ENCODE measurements at places on chromosomes 1 and 21.

DNA sequence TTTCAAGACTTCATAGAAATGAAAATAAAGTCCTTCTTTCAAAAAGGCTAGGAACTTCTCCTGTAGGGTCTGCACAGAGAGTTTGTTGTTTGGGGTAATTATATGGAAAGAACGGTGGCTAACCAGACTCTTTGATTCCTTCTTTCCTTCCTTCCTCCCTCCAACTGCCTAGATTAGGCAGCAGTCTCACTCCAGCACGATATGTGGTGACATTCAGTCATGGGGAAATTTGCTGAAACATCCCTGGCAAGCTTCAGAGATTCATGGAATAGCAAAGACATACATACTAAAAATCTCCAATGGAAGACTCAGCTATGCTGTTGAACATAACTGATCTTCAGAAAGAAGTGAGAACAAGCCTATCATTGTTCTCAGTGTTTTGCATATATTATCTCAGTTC, 4.3 kb downstream of the NTMT2 start:
- no peak for DNase-seq

DNA sequence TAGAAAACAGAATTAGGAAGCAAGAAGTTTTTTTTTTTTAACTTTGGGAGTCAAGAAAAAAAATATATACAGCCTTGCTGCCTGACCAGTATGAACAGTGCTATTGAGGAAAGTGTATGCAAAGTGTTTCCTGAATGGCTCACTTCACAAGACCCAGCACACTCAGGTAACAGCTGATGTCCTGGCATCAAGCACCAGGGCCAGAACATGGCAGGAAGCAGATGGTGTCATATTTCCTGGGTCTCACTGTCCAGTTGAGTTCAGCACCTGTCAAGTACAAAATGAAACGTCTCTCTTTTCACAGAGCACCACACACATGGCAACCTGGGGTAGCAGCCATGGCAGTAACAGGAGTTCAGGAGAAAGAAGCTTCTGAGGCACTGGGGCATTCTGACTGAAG, 372.3 kb downstream of the TTLL7 start:
- DNase-seq = no peak

DNA sequence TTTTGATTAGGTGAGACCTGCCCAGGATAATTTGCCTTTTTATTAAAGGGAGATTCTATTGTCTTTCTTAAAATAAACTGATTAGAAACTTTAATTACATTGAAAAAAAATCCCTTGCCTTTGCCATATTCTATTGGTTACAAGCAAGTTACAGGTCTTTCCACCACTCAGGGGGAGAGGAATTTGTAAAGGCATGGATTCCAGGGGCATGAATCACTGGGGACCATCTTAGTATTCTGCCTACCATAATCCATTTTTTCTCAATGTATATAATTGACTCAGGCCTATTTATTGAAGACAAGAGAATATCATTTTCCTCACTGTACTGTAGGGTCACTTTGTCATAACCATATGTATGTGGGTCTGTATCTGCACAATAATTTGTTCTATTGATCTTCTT, 124.3 kb upstream of the PDE4B start:
- DNase-seq = no peak

- DNase-seq = no peak
Observed at GRCh38 chr1:1971688-1972087, 31.9 kb downstream of the CFAP74 start.

DNA sequence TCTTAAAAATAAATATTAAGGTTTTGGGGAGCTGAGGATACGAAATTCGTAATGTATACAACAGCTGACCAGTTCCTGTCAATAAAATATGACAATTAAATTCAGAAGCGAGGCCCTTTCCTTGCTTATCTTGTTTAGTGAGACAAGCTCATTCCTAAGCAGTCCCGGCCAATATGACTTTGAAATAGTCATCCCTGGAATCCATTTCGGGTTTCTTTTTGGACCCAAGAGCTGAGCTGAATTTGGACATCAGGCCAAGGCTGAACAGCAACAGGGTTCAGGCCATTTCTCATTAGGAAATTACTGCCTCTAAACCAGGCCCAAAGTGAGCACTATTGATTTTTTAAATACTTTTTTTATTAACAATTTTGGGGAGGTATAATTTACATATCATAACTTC, 17.3 kb upstream of the FMN2 start:
- no peak for DNase-seq
